ENCODE measurements at places on chromosomes 7 and 10.

DNA sequence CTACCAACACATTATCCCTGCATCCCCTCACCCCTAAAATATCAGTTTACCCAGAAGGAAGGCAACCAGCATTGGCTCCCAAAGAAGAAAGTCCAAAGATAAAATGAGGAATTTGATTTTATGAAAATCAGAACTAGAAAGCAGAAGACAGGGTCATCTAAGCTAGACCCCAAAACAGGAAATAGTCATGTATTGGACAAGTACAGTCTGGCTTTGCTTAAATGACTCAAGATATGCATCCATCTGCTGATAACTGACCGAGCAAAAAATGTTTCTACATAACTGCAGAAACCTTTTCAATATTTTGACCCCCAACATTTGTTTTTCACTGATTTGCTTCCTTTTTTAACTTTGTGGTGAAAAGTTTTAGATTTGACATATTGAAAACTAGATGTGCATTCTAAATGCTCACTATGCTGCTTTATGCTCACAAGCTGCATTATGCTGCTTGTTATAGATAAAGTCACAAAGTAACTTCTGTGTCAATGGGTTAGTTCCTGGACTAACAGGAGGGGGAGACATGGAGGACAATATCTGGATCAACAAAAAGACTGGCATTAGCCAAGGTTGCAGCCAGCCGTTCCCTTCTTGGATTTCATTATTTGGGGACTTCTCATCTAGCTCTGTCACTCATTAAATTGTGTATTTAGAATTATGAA, 227.0 kb downstream of the INHBA start:
- no peak for DNase-seq

DNA sequence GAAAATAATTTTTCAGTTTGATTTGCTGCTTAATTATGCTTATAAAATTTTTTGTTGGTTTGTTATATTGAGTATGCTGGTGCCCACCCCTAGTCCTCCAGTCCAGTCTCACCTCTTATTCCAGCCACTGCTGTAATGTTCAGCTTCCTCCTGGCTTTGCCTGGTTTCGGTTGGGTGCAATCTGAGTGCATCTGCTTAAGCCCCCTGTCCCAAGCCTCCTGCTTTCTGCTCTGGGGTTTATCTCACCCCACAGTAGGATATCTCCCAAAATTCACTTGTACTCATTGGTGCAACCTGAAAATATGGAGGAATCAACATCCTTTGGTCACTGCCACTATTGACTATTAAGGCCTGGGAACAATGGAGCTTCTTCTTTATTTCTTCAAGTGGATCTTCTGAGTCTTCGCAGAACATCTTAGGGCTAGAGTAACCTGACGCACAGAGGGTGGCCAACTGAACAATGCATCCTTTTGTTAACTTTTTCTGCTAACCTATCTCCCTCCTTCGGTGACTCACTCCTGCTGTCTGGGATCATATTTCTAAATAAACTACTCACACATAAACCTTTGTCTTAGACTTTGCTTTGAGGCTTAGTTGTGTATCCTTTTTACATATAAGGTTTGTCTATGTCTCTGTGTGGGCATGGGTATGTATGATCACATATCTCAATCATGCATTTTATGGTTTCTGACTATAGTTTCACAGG, 19.1 kb upstream of the SOSTDC1 start:
- peak; percentile 43 for DNase-seq

DNA sequence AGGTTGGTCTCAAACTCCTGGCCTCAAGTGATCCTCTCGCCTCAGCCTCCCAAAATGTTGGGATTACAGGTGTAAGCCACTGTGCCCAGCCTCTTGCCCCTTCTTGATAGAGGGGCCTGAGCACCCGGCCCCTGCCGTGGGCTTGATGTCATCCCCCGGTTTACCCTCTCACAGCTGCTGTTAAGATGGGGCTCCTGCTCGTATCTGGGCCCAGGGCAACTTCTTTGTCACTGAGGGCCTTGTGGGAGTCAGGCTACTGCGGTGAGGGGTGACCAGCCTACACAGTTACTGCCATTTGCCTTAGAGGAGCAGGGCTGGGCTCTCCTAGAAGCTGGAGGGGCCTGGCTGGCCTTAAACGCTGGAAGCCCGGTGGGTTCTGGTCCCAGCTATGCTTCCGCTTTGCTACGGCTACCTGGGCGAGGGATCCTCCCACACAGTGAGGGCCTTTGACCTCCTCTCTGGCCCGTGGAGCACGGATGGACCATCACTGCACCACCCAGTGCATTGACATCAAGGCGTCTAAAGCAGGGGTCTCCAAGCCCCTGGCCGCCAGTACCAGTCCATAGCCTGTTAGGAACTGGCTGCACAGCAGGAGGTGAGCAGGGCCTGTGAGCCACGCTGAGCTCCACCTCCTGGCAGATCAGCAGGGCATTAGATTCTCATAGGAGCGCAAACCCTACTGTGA, 1.1 kb upstream of the TMEM130 start:
- DNase-seq = no peak

DNA sequence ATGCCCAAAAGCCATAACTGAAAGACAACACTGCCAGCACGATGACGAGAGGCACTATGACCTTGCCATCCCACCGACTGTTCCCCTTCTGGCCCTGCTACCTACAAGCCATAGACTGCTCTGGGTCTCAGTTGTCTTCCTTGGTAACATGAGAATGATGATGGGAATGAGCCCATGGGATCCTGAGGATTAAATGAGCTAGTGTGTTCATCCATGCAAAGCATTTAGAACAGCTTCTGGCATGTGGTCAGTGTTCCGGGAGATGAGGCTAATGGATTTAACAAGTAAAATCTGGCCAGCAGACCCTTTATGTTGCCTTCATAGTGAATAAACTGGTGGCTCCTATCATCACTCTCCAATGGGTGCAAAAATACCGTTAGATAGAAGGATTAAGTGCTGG, 62.4 kb upstream of the WDR11 start:
- no peak for DNase-seq

- DNase-seq = no peak
Observed at GRCh38 chr10:74123081-74123480, 27.5 kb downstream of the AP3M1 start.

GRCh38 chr10:72702868-72703581, 11.1 kb downstream of the MCU start:
- DNase-seq = peak; percentile 64

DNA sequence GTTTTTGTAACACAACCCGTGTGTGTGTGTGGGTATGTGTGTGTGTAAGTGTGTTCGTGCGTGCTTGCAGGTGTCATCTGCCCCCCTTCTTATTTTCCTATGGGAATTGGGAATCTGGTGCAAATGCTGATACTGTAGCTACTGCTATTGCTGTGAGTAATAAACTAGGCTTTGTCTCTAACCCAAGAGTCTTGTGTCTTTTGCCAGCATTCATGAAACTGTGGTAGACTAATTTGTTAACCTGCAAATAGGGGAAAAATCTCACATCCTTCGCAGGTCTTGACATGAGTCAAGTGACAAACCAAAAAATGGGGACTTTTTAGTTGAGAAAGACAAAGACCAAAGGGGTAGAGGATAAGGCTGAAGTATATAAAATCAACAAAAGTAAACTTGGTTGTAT, 57.9 kb upstream of the FAM133B start:
- no peak for DNase-seq

GRCh38 chr7:2735744-2736143, 47.7 kb downstream of the AMZ1 start:
- DNase-seq = no peak

DNA sequence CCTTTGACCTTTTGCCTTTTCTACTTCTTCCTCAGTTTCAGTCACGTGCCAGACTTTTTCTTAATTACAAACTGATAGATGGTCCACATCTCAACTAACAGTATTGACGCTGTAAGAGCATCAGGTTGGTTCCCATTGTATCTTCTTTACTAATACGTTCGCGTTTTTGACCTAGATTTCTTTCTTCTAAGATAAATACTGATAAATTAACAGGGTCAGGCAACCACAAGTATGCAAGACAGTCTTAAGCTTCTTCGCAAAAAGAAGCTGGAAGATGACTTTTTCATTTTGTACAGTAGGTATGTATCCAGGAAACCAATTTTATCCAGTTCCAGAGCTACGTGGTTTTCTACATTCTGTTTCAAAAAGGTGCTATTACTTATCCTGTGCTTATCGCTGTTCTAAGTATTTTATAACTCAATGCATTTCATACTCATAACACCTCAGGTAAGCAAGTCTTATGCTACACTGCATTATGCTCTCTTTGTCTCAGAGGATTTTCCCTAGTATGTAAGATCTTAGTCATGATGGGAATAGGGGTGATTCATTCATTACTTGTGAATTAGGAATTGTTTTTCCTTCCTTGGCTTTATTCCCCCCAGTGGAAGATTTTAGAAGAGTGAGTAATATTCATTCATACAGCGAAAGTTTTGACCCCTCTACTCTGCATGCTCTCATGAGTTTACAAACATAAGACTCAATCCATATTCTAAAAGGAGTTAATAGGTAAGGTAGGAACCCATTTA, 955 bp downstream of the DUS4L start:
- peak; percentile 77 for DNase-seq

DNA sequence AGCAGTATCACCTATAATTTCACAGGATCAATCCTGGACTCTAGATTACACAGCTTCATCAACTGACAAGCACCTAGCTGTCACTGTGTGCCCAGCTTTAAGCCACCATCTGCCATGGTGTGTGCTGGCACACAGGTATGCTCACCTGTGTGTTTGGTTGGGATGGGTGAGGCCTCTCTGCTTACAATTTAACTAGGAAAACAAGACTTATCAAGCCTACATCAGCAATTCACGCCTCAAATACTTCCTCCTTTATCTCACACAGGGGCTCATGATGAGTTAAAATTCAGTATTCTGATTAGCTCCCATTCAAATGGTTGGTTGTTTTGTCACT, 608.2 kb downstream of the PARD3 start:
- no peak for DNase-seq

DNA sequence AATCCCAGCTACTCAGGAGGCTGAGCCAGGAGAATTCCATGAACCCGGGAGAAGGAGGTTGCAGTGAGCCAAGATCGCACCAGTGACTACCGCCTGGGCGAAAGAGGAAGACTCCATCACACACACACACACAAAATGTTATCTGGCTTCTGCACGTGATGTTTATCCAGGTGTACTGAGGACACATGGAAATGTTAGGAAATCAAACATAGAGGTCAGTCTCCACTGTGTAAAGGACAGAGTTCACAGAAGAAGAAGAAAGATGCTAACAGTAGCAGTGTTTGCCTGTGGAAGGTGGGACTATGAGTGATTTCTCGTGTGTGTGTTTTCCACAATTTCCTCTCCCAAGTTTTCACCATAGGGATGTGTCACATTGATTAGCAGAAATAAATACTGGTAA, 256.9 kb downstream of the ELMO1 start:
- DNase-seq = no peak

Data from fibroblast of lung (primary cell).